ENCODE measurements at places on chromosomes 7 and 10. TPM values are rescaled to one million over a fixed set of nuclear protein-coding genes. Genes with fewer than 3 reads are reported as not detected.
A peak's percentile ranks its signal among the peaks of the same experiment; 100 is the strongest.

- DNase-seq = no peak
These were observed 967 bp downstream of the ELFN1 start for GRCh38 chr7:1670894-1671593.

DNA sequence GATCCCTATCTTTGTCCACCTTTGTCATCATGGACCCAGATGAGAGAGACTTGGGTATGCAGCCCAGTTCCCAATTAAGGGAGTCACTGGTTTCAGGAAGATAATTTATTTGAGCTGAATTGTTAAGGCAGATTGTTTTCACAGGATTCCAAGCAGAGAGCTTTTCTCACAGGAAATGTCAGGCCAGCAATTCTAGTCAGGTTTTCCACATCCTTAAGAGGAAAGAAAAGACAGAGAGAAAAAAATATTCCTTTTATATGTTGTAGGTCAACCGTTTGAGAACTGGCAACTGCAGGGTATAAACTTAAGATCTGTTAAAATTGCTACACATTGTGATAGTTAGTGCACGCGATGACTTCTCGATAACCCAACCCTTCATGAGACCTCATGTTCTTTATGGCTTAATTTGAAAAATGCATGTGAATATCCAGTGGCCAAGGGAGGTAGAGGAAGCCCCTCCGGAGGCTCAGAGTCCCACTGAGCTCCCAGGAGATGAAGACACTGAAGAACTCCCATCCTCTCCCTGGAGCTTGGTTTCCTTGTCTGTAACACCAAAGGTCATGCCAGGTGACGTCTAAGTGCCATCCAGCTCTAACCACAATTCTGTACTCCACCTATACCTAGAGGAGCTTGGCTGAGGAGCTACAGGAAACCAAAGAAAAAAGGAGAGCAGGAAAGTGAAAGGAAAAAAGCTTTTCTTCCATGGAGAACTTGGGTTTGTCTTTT is 45.6 kb downstream of the MINDY4 start:
- peak; percentile 5 for DNase-seq

DNA sequence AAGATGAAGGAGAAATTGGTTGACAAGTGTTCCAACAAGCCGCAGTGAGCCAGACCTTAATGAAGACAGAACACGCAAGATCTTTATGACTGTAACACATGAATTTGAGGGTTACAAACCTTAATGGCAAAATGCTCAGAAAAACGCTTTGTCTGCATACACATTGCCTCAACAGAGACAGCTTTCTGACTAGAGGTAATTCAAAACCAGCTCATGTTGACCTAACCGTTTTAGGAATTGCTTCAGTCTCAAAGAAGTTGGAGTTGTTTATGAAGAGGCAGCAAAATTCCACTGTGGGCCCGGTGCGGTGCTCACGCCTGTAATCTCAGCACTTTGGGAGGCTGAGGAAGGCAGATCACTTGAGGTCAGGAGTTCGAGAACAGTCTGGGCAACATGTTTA is 2.2 kb upstream of the GTF2I start:
- peak; percentile 31 for DNase-seq

- DNase-seq = peak; percentile 60
These were observed 25.8 kb downstream of the STEAP1 start for GRCh38 chr7:90180011-90180585.

GRCh38 chr7:111638078-111638477 is 75.8 kb upstream of the IMMP2L start:
- no peak for DNase-seq

- DNase-seq = no peak
These were observed 267.7 kb downstream of the MAD1L1 start for GRCh38 chr7:1964913-1965578.

DNA sequence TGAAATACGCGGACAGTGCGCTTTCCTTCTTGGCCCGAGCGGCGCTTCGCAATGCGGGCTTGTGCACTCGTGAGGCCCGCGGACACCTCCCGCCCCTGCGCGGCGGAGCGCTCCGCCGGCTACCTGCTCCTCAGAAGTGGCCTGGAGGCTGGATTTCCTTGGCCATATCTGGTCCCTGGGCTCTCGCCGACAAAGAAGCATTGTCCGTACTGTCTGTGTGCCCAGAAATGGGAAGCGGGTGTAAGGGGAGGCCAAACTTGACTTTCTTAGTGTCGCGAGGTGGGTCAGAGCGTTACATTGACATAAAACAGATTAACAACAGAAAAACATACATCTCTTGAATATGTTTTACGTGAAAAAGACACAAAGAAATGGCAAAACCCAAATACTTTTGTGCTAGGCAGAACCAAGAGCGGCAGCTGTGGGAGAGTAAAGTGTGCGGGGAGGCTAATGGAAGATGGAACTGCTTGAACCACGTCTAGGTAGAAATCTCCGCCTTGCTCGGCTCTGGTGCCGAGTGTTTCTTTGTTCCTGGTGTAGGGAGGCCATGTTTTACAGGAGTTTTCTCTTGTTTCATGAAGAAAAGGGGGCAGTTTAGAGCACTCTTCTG is 1.4 kb downstream of the LANCL2 start:
- DNase-seq = no peak

DNA sequence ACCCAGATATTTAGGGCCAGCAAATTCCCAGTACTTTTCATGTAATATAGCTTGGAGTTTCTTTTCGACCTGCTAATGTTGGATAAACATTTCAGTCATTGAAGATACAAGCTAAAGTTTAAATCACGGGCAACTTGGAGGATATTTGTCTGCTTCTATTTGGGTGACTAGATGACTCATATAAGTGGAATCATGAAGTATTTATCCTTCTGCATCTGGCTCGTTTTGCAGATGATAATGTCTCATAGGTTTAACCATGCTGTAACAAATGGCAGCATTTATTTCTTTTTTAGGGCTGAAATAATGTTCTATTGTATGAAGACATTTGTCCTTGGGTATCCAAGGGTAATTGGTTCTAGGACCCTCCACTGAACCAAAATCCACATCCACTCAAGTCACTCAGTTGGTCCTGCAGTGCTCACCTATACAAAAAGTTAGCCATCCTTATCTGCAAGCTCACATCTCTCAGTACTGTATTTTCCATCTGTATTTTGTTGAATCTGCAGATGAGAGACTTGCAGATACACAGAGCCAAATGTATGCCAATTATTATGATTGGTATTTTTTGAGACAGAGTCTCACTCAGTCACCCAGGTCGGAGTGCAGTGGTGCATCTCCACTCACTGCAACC is 187.2 kb upstream of the CSTF2T start:
- peak; percentile 52 for DNase-seq

DNA sequence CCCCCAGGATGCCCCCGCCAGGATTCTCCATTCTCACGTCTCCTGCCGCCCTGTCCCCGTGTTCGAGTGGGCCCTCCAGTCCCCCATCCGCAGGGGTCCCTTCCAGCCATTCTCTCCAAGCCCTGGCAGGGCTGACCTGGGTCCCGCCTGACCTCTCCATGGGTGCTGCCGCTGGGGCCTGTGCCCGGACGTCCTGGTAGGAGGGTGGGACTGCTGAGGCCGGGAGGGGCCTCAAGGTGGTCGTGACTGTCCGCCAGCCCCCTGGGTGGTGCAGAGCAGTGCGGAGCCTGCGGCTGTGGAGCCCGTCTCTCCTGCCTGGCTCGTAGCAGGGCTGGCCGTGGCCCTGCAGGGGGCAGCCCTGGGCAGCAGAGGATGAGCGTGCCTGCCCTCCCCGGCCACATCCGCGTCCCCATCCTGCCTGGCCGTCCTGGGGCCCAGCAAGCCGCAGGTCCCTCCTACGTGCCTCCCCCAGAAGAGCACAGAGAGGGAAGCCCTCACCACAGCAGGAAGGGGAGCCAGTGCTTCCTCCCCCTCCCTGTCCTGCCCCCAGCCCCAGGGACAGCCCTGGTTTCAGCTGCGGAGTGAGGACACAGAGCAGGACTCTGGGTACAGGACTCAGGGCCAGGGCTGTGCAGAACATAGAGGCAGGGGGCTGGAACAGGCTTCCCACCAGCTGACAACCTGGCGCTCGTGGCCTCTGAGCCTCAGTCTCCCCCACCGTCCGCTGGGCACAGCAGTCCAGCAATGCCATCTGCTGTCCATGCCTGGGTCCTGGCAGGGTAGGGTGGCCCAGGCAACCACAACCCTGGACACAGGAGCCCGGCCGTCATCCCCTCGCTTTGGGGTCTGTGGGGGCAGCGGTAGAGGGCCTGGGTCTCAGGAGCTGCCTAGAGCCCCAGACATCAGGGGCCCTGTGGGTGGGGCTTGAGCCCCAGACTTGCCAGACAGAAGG is 1.5 kb upstream of the GRIFIN start:
- peak; percentile 20 for DNase-seq

DNA sequence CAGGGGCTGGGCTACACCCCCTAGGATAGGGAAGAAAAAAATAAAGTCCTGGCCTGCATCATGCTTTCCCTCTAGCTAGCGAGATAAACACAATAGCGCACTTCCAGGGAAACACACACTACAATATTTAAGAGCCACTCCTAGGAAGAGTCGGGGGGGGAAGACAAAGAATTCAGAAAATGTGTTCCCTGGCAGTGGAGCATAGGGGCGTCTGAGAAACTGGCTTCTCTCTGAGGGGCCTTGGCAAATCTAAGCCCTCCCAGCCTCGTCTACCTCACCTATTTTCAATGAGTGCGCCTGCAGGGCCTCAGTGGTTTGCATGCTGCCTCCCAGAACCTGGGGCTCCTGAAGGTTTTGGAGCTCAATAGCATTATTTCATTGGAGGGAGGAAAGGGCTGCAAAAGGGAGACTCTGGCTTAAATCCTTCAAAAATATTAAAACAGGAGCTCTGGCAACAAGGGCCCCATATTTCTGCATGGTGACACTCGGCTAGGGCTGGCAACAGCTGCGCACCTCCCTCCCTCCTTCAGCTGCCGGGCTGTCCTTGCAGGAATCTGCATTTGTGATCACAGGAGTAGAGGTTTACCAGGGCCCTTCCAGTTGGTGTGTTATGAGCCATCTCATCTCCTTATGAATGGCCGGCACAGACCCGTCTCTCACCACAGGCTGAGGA is 10.8 kb downstream of the ANXA11 start:
- no peak for DNase-seq

- DNase-seq = no peak
These were observed 900.4 kb upstream of the AUTS2 start for GRCh38 chr7:68697796-68698280.

GRCh38 chr7:132738254-132738653 is 162.0 kb upstream of the PLXNA4 start:
- peak; percentile 97 for DNase-seq

- DNase-seq = no peak
These were observed 356.4 kb downstream of the GALNT17 start for GRCh38 chr7:71488308-71488707.

DNA sequence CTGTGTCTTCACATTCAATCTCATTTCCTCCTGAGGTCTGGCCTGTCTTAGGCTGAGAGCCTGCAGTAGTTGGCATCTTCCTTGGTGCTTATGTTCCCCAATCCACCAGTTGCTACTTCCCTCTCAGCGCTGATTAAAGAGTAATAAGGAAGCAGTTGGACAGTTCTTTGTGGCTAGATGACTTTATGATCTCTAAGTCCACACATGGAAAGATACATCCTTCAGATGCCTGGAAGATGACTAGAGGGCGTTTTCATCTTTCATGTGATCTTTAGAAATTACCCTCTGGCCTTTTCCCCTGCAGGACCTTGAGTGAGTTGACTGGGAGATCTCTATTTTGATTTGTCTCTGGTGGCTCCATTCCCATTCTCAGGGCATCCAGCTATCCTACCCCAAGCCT is 204.5 kb downstream of the GRM3 start:
- no peak for DNase-seq

DNA sequence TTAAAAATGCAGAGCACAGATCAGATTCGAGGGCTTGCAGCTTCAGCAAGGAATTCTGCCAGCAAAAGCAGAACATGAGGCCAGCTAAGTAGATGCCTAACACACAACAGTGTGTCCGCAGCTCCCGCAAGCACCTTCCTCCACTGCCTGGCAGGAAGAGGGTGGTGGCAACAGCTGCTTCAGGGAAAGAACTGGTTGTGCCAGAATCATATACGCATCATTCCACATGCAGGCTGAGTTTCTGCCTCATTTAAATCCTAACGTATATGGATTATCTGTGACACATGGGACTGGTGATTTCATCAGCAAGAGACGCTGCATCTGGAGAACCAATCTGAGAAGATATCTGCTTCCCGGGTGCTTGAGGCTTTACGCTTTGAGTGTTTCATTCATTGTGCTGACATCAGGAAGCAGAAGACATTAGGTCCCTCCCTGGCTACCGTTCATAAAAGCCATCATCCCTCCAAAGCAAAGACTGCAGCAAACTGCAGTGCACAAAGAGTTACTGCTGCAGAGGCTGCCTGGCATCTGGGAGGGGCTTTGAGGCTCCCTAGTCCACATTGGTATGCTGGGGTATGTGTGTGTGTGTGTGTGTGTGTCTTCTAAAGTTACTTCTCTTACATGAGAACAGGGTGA is 78.8 kb downstream of the FAM13C start:
- DNase-seq = peak; percentile 18

DNA sequence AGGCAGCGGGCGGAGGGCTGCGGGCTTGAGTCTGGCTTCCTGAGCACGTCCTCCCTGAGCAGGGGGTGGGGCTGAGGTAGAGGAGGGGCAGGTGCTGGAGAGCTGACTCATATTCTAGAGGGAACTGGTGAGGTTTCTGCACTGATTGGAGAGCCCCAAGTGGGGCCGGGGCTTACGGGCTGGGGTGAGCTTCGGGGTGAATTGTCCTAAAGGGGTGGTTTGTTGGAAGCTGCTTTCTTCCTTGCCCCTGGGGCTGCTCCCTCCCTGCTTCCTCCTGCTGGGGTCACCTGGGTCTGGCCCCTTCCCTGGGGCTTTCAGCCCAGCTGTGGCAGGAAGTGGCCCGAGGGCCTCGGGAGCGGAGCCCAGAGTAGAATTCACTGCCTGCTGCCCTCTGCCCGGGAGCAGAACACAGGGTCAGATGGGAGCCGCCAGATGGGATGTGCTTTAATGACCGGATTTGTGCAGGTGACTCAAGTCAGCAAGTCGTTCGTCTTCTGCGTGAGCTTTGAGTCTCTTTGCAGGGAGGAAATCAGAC is 48.6 kb downstream of the FAM20C start:
- DNase-seq = no peak

- DNase-seq = peak; percentile 23
These were observed 3.4 kb downstream of the EVX1 start for GRCh38 chr7:27245798-27246691.

- DNase-seq = no peak
These were observed 188.6 kb upstream of the LYZL2 start for GRCh38 chr10:30818010-30818660.

- DNase-seq = no peak
These were observed 192.1 kb downstream of the EBF3 start for GRCh38 chr10:129771991-129772431.

Gene ZEB1
- total RNA-seq = 3.3 TPM

Gene FAM24B
- total RNA-seq = 7.9 TPM

Gene CPVL
- total RNA-seq = not detected

Gene FAM25A
- 4.7 TPM for total RNA-seq

Gene TUBAL3
- 0.26 TPM for total RNA-seq

Gene IL2RA
- not detected for total RNA-seq

Gene SFTPA1
- total RNA-seq = not detected

Gene MEOX2
- total RNA-seq = not detected

Gene TET1
- total RNA-seq = under 0.01 TPM

Gene PURB
- 18.2 TPM for total RNA-seq

Gene TFR2
- 0.13 TPM for total RNA-seq

Measured in bronchial epithelial cell (primary cell).